GM23248 (cell line): ENCODE measurements at places on chromosomes 5 and 9. TPM values are rescaled to one million over a fixed set of nuclear protein-coding genes. Genes with fewer than 3 reads are reported as not detected.

The NUTM2G gene
- total RNA-seq, result not detected in 2 replicates

The SLC31A2 gene
- 11.1 and 20.8 TPM in 2 replicates for total RNA-seq

The MCTP1 gene
- total RNA-seq, result not detected in 2 replicates

The ZNF462 gene
- 2.5 and 5.0 TPM in 2 replicates for total RNA-seq

The ENTPD2 gene
- not detected in 2 replicates for total RNA-seq

The GFI1B gene
- not detected in 2 replicates for total RNA-seq

The PIK3R1 gene
- total RNA-seq, result 14.4 and 28.3 TPM in 2 replicates

The LVRN gene
- 0.32 TPM in 1 of 2 replicates, not detected in the other for total RNA-seq

The PDLIM4 gene
- total RNA-seq, result 84.4 and 107 TPM in 2 replicates

The FBXL7 gene
- 7.5 and 8.7 TPM in 2 replicates for total RNA-seq

The SERF1B gene
- total RNA-seq, result 15.7 and 36.5 TPM in 2 replicates

- H3K27ac ChIP-seq, result no peak overlapping the region
- H3K4me1 ChIP-seq, result peaks cover 55% of the 10 kb centered on the region
- no peaks in the 10 kb centered on the region for H3K36me3 ChIP-seq
- H3K4me3 ChIP-seq, result no peak overlapping the region
Measured at GRCh38 chr5:102759700-102760099, 4.6 kb downstream of the PAM start.

DNA sequence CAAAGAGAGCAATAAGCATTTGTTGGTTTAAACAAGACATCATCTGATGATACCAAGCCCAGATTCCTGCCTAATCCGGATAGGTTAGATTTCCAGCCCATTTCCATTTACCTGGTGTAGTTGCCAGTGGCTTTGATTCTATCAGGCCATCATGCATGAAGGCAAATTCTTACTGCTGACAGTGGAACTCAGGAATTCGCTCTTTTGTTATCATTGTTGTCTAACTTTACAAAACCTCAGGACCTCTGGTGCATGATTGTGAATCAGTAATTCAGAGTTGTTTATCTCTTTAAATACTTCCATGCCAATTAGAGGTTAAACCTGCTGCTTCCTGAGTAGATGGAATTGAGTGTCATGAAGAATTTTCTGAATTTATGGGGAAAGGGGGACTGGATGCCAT, 76.5 kb downstream of the C9orf152 start:
- no peak for DNase-seq
- H3K27me3 ChIP-seq, result no peaks in the 10 kb centered on the region
- no peak overlapping the region for H3K27ac ChIP-seq
- H3K4me3 ChIP-seq, result no peak overlapping the region

- H3K4me3 ChIP-seq, result no peak overlapping the region
- H3K4me1 ChIP-seq, result no peaks in the 10 kb centered on the region
- H3K27ac ChIP-seq, result no peak overlapping the region
- H3K27me3 ChIP-seq, result peaks cover 31% of the 10 kb centered on the region
Measured at GRCh38 chr9:7266911-7267595, 509.3 kb downstream of the KDM4C start.

- H3K27me3 ChIP-seq, result no peaks in the 10 kb centered on the region
- H3K36me3 ChIP-seq, result no peaks in the 10 kb centered on the region
- H3K4me1 ChIP-seq, result peaks cover 18% of the 10 kb centered on the region
- H3K27ac ChIP-seq, result peak overlapping the region; percentile 91
- peak; percentile 67 for DNase-seq
- peak overlapping the region; percentile 94 for H3K4me3 ChIP-seq
Measured at GRCh38 chr5:142110046-142110531, 1.5 kb downstream of the NDFIP1 start.

DNA sequence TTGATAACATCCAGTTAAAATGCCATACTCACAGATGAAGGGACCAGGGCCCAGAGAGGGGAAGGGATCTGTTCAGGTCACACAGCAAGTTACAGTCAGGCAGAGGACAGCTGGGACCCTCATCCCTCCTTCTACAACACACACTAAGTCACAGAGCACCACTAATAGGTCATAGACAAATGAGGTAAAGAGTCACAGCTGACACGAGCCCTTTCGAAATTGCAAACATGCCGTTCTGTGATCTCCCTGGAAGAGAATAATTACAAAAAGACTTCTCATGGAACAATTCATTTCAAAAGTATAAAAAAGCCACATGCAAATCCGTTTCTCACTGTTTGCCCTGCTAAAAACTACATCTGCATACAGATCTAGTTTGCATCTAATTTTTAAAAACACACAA, 15.5 kb downstream of the IGFBPL1 start:
- no peaks in the 10 kb centered on the region for H3K36me3 ChIP-seq
- no peak overlapping the region for H3K27ac ChIP-seq
- peaks cover 6% of the 10 kb centered on the region; the same call in 1 of the 2 replicates for H3K4me1 ChIP-seq
- peaks cover 28% of the 10 kb centered on the region for H3K27me3 ChIP-seq

DNA sequence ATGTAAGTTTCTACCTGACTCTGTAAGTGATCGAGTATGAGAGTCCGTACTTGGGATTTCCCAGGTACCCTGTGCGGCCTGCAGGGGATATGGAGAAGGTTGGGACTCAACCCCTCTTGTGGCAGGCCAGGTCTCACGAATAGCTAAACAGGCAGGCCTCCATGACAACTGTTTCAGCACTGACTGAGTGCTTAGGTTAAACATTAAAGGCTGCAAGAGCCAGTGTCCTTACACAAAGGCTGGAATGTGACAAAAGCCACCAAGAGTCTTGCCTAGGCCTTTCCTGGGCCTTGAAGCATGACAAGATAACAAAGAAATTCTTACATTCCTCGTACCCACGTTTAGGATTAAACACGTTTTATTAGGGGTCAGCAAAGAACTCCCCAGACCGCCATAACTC, 58.6 kb downstream of the THBS4 start:
- H3K4me1 ChIP-seq, result no peaks in the 10 kb centered on the region
- DNase-seq, result no peak
- H3K36me3 ChIP-seq, result no peaks in the 10 kb centered on the region
- no peaks in the 10 kb centered on the region for H3K27me3 ChIP-seq
- no peak overlapping the region for H3K27ac ChIP-seq

DNA sequence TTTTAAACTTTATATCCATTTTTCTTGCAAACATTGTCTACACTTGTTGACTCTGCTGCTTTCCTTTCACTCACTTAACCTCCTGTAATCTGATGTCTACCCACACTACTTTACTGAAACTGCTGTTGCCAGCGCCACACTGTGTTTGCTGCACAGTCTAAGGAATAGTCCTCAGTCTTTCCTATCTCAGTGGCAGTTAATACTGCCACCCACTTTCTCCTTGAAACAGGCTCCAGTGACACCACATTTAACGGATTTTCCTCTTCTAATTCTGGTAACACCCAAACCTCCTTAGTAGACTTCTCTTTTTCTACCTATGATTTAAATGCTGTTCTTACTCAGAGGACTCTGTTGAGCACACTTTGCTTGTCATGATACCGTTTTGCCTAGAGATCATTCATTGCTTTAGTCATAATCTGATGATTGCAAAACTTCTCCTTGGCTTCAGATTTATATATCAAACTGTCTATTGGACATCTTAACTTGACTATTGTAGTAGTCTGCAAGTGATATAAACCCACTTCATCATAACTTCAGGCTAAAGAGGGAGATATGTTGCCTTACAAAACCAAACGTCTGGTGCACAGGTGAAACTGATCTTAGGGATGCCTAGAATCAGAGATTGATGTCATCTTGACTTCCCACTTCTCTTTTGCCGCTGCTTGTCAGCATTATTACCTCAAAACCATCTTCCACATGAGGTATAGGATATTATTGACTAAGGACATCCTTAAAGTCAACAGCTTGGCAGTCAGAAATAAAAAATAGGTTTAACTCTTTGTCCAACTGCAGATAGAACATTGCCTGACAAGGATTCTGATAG, 94.1 kb downstream of the CDC42SE2 start:
- no peak overlapping the region for H3K27ac ChIP-seq
- H3K36me3 ChIP-seq, result no peaks in the 10 kb centered on the region
- H3K4me3 ChIP-seq, result no peak overlapping the region
- H3K4me1 ChIP-seq, result peaks cover 12% of the 10 kb centered on the region
- H3K27me3 ChIP-seq, result no peaks in the 10 kb centered on the region
- no peak for DNase-seq

- 0 out of 2 replicates have a peak, but pooled peaks cover 3% of the 10 kb centered on the region for H3K4me1 ChIP-seq
- H3K4me3 ChIP-seq, result no peak overlapping the region
- no peaks in the 10 kb centered on the region for H3K27me3 ChIP-seq
- H3K36me3 ChIP-seq, result no peaks in the 10 kb centered on the region
- H3K27ac ChIP-seq, result no peak overlapping the region
Measured at GRCh38 chr9:471320-471719, 256.7 kb downstream of the DOCK8 start.

DNA sequence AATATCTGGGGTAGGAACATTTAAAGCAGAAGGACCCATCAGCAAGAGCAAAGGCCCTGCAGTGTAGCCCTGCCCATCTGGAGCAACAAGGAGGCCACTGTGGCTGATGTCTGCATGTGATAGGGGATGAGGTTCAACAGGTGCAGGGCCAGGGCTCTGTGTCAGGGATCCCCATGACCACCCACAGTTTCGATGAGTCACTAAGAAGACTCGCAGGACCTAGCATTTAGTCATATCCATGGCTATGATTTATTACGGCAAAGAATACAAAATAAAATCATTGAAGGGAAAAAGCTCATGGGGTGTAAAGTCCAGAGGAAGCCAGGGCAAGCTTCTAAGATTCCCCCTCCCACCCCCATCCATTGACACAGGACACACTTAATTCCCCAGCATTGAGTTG, 188.6 kb downstream of the ADGRV1 start:
- H3K27me3 ChIP-seq, result 0 out of 2 replicates have a peak, but pooled peaks cover 5% of the 10 kb centered on the region
- no peaks in the 10 kb centered on the region for H3K4me1 ChIP-seq
- H3K27ac ChIP-seq, result no peak overlapping the region
- no peaks in the 10 kb centered on the region for H3K36me3 ChIP-seq
- DNase-seq, result no peak

GRCh38 chr5:65356274-65356673, 125.4 kb downstream of the ADAMTS6 start:
- no peak for DNase-seq
- peaks cover 7% of the 10 kb centered on the region for H3K36me3 ChIP-seq
- H3K4me3 ChIP-seq, result no peak overlapping the region
- H3K27ac ChIP-seq, result no peak overlapping the region
- no peaks in the 10 kb centered on the region for H3K27me3 ChIP-seq

DNA sequence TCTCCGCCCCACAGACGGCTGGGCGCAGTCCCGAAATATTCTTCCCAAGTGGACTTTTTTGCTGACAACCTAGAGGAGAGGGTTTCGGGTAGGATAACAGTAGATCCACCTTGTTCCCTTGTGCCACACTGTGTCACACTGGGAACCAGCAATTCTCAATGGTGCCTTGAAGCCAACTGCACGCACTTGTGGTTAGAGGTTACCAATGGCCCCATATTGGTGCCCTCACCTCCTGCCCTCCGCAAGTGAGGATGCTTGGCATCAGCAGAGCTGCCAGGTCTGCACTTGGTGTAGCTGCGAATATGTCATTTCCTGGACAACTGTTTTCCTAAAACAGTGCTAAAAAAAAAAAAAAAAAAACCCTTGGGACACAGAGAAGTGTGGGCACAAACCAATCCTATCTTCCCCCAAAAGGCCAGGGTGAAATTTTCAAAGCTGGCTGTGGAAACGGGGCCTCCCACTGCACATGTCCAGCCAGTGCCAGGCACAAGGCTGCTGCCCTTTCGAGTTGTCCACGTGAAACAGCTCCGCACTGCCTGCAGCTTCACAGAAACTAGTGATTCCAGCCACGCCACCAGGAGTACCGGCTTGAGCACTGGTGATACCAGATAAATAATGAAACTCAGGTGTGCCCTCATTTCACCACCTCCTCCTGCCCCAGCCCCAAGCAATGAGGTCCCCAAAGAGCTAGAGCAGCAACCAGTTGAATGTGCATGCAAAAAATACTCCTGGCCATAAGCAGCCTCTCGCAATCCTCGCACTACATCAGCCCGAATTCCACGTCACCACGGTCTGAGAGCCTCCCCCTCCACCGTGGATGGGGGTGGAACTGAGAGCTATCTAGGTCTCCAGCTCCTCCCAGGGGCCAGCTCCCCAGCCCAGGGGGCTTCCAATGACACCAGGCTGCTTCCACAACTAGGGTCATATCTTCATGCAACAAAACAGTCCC, 51.2 kb downstream of the USP20 start:
- H3K4me1 ChIP-seq, result peaks cover 31% of the 10 kb centered on the region
- no peak overlapping the region for H3K27ac ChIP-seq
- no peak overlapping the region for H3K4me3 ChIP-seq
- DNase-seq, result no peak

DNA sequence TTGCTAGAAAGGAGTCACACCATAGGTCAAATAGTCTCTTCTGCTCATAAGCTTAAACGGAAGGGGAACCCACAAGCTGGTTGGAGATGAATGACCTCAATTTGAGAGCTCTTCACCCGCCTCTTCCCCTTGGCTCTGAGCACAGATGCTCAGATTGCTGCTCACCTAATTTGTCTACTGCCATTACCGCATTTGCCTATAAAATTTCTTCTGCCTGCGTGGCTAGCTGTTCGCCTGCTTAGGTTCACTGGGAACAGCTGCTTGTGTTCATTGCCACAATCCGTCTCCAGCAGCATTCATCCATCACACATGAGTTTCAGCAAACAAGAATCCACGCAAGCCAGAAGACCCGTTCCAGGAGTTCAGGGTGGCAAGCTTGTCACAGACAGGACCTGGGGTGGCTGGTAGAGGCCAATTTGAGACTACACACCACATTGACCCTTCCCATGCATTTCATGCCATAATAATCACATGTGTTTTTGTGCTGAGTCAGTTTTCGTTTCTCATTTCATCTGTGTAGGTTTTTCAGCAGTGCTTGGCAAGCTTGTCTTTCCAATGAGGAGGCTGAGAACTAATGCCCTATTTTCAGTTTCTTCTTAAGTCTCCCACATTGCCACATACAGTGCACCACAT, 50.2 kb upstream of the DNAH5 start:
- H3K4me1 ChIP-seq, result no peaks in the 10 kb centered on the region
- H3K36me3 ChIP-seq, result no peaks in the 10 kb centered on the region
- H3K27me3 ChIP-seq, result no peaks in the 10 kb centered on the region
- DNase-seq, result no peak
- H3K27ac ChIP-seq, result no peak overlapping the region
- H3K4me3 ChIP-seq, result no peak overlapping the region

- peak; percentile 58 for DNase-seq
- H3K4me1 ChIP-seq, result peaks cover 13% of the 10 kb centered on the region
- H3K27ac ChIP-seq, result no peak overlapping the region
- H3K4me3 ChIP-seq, result no peak overlapping the region
- no peaks in the 10 kb centered on the region for H3K36me3 ChIP-seq
Measured at GRCh38 chr5:163478126-163478981, 17.9 kb downstream of the HMMR start.

GRCh38 chr5:107919969-107920368, 249.2 kb upstream of the EFNA5 start:
- H3K27me3 ChIP-seq, result no peaks in the 10 kb centered on the region
